ENCODE measurements at places on chromosomes 1 and 21.

DNA sequence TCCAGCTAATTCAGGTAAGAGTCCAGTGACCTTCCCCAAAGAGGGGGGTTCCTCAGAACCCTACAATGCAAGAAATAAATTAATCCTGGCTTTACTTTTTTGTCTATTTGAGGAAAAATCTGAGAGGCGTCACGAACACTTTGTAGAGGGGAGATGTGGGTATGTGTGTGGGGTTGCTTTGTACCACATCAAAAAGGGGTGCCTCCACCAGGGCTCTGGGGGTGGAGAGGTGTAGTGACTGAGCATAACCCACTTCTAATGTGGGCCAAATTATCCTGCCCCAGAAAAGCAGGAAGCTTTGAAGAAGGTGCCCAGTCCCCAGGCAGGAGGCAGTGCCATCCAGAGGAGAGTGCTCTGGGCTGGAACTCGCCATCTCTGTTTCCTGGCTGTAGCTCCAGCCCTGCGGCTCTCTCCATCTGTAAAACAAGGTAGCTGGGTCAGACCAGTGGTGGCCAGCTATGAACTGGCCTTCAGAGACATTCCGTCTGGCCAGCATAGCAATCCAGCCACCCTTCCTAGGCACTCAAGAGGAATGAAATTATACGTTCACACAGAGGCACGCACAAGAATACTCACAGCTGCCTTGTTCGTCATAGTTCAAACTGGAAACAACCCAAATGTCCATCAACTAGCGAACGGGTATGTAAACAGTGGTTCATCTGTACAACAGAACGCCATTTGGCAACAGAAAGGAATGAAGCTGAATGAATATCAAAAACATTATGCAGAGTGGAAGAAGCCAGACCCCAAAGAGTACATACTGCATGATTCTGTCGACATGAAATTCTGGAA lies 45.4 kb upstream of the TNFRSF1B start:
- peak; percentile 21 for DNase-seq

GRCh38 chr1:214441119-214441518 lies 110.3 kb downstream of the PTPN14 start:
- DNase-seq: no peak

DNA sequence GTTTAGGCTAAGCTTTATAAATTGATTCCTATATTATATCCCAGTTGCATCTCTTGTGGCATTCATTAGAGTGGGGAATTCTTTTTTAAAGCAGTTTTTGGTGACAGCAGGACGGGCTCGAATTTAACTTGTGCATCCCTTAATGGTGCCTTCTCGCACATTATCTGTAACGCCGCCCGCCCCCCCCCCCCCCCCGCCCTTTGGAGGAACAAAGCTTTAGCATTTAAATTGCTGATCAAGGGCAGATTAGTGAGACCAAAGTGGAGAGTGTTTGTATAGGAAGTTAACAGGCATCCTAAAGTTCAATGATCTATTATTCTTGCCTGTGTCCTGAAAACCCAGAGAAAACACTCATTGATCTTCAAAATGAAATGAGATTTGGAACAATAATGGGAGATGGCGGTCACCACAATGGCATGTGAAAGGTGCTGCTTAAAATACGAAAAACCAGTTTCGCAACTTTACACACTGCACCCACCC lies 2.2 kb downstream of the LMO4 start:
- DNase-seq: no peak

DNA sequence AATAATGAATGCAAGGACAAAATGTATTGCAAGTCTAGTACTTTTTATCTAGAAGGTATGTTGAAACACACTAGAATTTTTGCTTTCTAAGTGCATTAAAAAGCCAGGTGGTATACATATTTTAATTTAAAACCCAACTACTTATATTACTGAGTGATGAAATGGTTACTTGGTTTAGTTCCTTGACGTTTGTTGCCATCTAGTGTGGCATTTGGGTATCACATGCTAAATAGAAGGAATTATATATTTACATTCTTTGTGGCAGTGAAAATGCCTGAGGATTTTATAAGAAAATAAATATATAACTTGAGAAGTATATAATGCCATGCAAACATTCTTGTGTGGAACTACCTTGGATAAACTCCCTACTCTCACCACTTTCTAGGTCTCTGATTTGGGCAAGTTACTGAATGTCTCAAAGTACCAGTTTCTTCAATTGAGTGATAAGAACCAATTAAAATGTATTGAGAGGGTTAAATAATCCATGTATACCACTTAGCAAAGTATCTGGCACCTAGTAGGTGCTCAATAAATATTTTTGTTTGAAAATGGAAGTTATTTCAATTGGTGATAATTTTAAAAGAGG lies 69.6 kb downstream of the SDCCAG8 start:
- peak; percentile 37 for DNase-seq

- DNase-seq: no peak
Observed at GRCh38 chr1:173222149-173223030, 15.3 kb upstream of the TNFSF4 start.

- DNase-seq: no peak
Observed at GRCh38 chr21:42161956-42162681, 56.8 kb upstream of the ABCG1 start.

DNA sequence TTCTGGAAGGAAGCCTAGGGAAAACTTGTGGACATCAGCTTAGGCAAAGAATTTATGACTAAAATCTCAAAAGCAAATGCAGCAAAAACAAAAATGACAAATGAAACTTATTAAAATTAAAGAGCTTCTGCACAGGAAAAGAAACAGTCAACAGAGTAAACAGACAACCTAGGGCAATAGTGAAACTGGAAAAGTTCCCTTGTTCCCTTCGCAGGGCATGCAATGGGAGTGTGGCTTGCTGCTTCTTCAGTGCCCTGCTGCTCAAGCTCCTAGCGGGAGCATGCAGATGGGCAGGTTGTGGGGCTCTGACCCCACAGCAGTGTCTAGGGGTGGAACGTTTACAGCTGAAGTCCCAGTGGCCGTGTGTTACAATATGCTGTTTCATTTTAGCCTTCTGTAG lies 1797.4 kb downstream of the NCAM2 start:
- no peak for DNase-seq

- DNase-seq: no peak
Observed at GRCh38 chr1:161935264-161935663, 88.4 kb downstream of the OLFML2B start.

DNA sequence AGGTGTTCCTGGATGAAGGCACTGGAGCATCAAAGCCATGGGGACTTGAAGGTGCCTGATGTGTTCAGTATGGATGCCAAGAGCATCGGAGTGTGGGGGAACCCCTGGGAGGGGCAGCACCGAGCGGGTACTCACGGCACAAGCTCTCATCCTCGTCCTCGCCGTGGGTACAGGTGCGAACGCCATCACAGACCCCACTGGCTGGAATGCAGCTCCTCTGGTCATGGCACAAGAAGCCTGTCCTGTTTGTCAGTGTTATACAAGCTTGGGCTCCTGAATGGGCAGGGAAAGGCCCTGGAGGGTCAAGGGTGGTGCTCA lies 6.0 kb downstream of the LDLRAD1 start:
- DNase-seq: no peak

GRCh38 chr1:172472495-172472894 lies 28.6 kb upstream of the PIGC start:
- no peak for DNase-seq

GRCh38 chr1:205270764-205271163 lies 43.0 kb downstream of the TMCC2 start:
- DNase-seq: no peak

DNA sequence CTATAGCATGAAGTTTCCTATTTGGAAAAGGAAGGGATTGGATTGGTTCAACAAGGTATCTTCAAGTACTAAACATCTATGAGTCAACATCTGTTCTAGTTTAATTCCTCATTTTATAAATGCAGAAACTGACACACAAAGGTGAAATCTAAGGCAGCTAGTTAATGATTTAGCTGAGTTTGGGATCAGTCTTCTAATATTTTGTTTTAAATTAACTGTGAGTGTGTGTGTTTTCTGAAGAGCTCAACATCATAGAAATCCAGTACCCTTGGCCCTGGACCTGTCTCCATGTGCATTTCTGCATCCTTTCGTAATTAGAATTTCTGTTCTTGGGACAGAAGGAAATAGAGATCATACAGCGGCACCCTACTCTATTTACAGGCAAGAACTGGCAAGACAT lies 105.9 kb downstream of the RGS2 start:
- DNase-seq: no peak

DNA sequence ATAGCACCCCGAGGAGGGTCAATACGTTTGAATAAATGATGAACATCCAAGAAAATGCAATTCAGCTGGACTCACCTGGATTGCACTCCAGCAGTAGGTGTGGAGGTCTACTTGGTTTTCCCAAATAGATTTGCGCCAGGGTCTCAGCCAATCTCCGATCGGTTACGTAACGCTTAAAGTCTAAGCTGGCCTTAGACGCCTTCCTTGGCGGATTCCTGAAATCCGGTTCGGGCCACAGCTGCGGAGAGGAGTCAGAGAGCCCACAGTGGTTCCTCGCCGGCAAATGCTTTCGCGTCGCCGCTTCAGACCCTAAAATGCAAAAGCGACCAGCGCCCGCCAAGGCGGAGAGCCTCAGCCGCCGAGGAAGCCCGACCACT lies 322 bp downstream of the TFB2M start:
- DNase-seq: no peak

- no peak for DNase-seq
Observed at GRCh38 chr1:233094691-233095090, 144.3 kb downstream of the NTPCR start.

All from effector memory CD8-positive, alpha-beta T cell (primary cell).